ENCODE measurements at places on chromosomes 7 and 10.

GRCh38 chr10:22710139-22710745 lies 4.1 kb downstream of the PIP4K2A start:
- DNase-seq = no peak

GRCh38 chr10:104895541-104895940 lies 254.5 kb downstream of the SORCS3 start:
- no peak for DNase-seq

- DNase-seq = no peak
Measured at GRCh38 chr7:20076835-20077234, 140.3 kb downstream of the MACC1 start.

DNA sequence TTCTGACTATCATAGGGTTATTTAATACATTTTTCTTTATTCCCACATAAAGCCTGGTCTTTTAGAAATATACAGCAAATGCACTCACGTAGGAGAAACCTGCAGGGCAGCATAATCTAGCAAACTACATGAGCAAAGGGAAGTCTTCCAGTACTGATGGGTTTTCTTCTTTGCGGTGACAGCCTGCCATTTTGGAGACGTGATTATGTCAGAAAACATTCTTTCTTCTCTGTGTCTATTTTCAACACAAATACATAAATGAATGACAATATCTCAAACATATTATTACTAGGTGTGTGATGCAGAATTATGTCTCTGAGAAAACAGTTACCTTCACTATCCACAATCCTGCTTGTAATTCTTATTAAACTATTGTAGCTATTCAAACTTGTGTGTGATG lies 425.0 kb downstream of the GPAM start:
- no peak for DNase-seq

DNA sequence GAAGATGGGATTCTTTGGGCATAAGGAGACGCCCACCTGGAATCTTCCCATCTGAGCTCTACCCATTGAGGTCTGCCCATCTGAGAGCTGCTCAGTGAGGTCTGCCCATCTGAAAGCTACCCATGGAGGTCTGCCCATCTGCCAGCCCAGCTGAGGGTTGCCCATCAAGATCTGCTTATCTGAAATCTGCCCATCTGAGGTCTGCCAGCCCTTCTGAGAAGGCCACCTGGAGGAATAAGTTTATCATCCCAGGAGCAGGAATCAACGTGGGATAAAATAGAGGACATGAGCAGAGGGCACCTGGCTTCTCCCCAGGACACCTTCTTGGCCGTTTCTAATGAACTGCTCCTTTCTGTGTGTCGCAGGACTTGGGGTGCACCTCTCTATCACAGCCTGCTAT lies 35.3 kb upstream of the PDZD8 start:
- DNase-seq = no peak

GRCh38 chr10:85407088-85407487 lies 959.5 kb downstream of the GRID1 start:
- DNase-seq = no peak
